ENCODE measurements at places on chromosomes 13 and 19.
A peak's percentile ranks its signal among the peaks of the same experiment; 100 is the strongest.

GRCh38 chr19:44653977-44654774 lies 10.5 kb downstream of the PVR start:
- DNase-seq, result peak; percentile 70

GRCh38 chr19:35000647-35001501 lies 751 bp downstream of the GRAMD1A start:
- peak; percentile 77 for DNase-seq

GRCh38 chr13:46796129-46796514 lies 839 bp downstream of the ESD start:
- DNase-seq, result no peak

DNA sequence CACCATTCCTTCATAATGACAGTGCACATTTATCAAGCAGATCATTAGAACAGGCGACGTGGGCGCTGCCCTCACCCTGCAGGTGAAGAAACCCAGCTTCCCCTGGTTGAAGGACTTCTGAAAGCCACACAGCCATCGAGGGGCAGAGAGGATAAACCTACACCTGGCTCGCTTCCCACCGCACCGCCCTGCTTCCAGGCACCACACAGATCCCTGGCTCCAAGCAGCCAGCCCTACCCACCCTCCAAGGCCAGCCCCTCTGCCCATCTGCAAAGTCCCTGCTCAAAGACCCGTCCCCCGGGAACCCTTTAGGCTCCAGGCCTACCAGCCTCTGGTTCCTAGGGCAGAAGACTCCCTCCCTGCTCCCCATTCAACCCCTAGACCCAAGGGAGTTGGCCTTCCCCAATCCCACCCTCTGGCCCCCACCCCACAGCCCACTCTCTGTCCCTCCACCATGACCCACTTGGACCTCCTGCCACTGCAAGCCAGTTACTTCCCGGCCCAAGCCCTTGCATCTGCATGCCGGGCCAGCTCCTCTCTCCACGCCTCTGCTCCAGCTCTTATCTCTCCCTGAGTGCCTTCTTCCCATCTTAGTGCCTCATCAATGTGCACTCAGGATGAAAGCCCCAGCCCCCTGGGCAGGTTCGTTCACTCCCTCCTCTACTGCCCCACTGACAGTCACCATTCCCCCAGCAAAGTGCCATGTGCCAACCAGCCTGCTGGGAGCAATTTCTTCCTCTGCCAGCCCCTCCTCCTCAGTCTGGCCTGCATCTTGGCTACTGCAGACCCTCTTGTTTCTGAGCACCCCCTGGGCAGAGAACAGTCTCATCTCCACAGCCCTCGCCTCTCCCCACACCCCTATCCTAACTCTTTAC lies 28.0 kb downstream of the PEPD start:
- no peak for DNase-seq

GRCh38 chr13:110387451-110388107 lies 80.5 kb downstream of the COL4A2 start:
- peak; percentile 16 for DNase-seq

GRCh38 chr19:570937-571565 lies 1.3 kb upstream of the BSG start:
- peak; percentile 66 for DNase-seq

- no peak for DNase-seq
Measured at GRCh38 chr13:50589651-50590054, 253.8 kb downstream of the DLEU7 start.

DNA sequence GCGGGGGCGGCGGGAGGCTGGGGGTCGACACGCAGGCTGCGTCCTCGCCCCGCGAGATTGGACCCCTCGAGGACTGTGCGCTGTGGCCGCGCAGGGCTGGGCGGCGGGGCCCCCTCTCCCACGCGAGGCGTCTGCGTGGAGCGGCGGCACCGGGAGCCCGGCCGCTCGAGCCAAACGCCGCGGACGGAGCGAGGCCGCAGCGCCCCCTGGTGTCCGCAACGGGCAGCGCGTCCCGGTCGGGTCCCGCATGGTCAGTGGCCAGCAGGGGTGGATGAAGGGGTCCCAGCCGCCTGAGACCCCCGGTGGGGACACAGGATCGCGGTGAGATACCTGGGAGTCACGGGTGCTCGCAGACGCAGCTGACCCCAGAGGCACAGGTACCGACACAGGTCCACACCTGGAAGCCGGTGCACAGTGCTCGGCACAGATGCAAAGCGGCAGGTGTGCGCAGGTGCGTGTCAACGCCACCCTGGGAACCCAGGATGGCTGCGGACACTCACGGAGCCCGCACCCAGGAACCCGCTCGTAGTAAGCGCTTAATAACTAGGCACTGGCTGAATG lies 2.1 kb upstream of the CIRBP start:
- peak; percentile 71 for DNase-seq

GRCh38 chr13:67143544-67144115 lies 86.5 kb downstream of the PCDH9 start:
- no peak for DNase-seq

GRCh38 chr19:23260956-23261355 lies 10.8 kb upstream of the ZNF724 start:
- no peak for DNase-seq

DNA sequence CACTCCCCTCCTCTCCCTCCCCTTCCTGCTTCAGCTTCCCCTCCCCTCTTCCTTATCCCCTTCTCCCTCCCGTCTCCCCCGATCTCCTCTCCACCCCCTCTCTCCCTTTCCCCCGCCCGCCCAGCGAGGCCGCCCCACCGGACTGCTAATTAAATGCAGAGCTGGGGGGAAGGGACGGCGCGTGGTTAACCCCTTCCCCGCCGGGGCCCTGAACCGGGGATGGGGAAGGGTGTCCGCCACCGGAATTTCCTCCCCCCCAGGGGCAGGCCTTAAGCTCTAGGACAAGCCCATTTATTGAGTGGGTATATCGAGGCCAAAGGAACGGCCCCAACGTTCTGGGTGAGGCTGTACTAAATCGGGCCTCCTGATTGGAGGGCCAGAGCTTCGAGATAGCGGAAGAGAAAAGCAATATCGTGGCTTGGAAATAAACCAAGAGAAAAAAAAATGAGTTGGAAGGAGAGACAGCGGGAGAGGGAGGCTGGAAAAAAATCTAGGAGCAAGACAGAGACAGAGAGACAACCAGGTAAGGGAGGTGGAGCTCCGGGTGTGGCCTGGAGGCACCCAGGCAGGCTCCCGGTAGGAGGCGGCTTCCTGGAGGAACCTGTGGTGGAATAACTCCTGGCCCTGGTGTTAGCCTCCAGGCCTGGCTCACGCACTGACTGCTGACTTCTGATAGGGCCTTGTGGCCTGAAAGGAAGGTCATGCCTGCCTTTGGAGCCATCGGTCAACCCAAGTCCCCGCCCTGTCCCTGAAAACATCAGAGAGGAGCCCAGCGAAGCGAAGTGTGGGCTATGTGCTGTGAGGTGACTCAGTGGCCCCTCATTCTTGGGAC lies 11.6 kb upstream of the JUND start:
- no peak for DNase-seq

- DNase-seq, result no peak
Measured at GRCh38 chr13:30830638-30830965, 75.5 kb upstream of the MEDAG start.

GRCh38 chr13:52187029-52187423 lies 27.6 kb upstream of the NEK3 start:
- DNase-seq, result no peak

DNA sequence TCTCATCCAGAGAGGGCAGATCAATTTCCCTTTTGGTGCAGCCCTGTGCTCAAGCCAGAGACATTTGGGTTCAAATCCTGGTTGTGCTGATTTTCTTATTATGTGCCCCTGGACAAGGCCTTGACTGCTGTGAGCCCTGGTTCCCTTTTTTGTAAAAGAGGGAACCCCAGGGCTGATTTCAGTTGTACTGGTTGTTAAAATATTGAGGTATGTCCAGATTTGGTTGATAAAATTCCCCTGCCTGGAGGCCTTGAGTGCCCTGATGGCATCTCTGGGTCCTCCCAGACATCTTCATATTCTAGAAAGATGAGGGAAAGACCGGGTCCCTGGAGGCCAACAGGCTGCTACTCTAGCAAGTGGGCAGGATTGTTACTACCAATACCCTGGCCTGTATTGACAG lies 14.4 kb upstream of the PLAUR start:
- DNase-seq, result no peak

DNA sequence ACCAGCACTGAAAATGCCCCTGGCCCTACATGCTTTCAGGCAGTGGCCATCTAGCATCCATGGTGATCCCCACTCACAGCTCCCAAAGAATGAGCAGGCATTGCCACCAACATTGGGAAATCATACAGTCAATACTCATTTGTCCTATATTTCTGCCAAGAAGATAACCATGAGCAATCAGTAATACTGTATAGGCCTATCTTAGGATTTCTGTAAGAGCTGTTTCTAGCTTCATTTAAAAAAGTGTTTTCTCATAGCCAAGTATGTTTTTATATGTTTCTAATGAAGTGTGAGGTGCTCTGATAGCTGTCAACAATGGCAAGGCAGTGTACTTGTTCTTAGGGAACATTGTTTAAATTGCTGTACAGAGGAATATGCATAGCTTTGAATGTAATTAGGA lies 428.7 kb downstream of the FGF9 start:
- DNase-seq, result no peak

DNA sequence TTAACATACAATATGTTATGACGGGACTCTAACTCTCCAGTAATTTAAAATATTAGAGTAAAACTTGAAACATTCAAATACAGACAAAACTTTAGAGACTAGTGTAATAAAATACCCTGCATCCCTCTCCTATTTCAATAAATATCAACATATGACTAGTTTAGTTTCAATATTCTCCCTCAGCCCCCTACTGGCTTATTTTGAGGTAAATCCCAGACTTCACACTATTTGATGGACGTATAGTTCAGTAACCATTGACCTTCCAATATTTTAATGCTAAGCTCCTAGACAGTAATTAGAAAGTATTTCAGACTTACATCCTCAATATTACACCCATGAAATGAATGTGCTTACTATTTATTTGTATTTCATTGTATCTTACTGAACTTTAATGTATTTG lies 180.7 kb upstream of the STARD13 start:
- DNase-seq, result no peak

DNA sequence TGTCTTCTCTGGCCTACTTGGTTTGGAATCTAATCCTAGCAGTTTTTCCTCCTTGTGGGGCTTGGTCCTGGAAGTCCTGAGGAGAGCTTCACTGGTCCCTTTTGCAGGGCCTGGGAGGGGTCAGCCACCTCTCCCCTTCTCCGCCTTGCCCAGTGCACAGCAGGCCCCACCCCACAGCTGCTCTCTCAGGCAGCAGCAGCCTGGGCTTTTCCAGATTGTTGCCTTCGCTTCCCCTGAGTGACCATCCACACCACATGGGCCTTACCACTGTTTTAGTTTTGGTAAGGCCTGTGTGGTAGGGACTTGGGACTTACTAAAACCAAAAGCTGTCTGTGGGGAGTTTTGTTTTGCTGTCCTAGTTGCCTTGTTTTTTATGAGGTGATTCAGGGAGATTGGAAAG lies 11.5 kb downstream of the MPHOSPH8 start:
- no peak for DNase-seq

DNA sequence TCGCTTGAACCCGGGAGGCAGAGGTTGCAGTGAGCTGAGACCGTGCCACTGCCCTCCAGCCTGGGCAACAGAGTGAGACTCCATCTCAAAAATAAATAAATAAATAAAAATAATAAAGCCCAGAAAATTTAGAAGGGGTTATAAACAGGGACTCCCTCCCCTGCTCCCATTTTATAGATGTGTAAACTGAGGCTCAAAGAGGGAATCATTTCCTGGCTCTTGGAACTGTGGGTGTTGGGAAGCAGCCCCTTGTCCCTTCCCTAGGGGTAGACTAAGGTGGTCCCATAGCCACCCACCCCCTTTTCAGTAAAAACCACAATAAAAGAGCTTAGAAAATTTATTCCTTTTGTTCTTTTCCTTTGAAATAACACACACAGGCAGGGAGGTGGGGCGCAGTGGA lies 6.2 kb upstream of the SLC25A41 start:
- DNase-seq, result no peak

- no peak for DNase-seq
Measured at GRCh38 chr19:57245959-57246358, 5.5 kb downstream of the ZNF805 start.
